ENCODE measurements at places on chromosomes 2 and 18.

DNA sequence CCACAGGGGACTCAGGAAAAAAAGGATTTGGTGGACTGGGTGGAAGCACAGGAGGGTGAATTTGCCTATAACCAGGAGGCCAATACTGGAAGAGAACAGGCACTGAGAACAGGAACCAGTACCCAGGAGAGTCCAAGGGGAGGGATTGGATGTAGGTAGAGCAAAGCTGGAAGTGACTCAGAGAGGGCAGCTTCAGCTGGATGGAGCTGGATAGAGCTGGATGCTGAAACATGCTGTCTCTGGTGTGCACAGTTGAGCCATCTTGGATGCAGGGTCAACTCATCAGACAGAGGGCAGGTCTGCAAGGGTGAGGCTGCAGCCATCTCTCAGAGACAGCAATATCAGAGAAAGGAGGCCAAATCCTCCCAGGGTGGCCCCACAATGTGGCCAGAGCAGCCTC lies 134.0 kb downstream of the GALNT14 start:
- no peak for DNase-seq

DNA sequence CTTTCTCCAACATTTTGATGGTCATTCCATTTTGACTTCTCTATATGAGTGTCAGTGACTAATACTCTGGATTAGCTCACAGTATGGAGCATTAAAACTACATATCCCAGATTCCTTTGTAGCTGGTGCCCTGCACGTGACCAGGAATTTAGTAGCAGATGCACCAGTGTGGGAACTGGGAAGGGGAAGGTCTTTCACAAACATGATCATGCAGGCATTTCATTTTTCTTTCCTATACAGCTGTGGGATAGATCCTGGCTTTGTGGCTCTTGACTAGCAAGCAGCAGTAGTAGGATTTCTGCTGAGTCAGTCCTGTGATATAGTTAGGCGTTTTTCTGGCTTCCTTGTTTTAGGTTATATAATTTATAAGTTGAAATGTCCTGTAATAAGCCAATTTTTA lies 971.0 kb upstream of the CDH2 start:
- no peak for DNase-seq

DNA sequence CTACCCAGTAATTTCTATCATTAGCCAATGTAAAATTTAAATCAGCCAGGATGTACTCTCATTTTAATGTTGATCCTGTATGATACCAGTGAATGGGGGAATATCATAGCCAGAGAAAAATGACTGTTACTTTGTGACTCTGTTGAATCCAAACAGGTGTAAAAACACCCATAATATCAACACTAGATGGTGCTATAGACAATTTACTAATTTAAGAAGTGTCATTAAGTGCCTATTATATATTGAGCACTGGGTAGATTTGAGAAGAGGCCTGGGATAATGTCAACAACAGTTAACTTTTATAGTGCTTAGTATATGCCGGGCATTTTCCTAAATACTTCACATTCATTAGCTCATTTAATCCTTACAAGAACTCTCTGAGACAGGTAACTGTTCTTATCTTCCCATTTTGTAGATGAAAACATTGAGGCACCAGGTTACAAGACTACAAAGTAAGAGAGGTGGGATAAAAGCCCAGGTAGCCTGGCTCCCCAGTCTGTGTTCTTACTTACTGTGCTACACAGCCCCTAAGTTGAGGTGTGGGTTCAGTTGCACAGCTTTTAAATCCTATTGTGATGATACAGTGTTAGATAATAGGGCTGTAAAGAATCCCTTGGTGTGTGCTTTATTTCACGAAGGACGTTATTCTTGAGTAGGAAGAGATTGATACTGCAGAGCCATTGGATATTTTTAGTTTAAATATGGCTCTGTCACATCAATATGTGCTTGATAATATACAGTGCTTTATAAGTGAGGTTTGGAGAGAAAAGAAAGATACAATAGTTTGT lies 325.5 kb downstream of the AGPS start:
- DNase-seq, result no peak

DNA sequence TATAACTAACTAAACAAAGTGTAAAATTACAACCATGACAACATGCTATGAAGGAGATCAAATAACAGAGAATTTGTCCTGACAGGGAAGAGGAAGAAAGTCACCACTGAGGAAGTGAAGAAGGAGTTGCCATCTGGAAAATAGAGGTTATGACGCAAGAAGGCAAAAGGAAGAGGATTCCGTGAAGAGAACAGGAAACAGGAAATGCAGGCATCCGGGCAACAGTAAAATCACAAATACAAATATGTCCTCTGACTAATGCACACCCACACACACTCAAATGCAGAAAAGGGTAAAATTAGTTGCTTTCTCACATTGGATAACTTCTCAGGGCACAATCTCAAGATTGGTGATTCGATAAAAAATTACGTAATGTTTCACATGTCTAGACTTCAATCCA lies 278.4 kb downstream of the TMX3 start:
- DNase-seq, result no peak

- no peak for DNase-seq
Observed at GRCh38 chr18:56383349-56383748, 255.0 kb downstream of the TXNL1 start.

- DNase-seq, result no peak
Observed at GRCh38 chr2:238379096-238379810, 47.5 kb upstream of the ASB1 start.

DNA sequence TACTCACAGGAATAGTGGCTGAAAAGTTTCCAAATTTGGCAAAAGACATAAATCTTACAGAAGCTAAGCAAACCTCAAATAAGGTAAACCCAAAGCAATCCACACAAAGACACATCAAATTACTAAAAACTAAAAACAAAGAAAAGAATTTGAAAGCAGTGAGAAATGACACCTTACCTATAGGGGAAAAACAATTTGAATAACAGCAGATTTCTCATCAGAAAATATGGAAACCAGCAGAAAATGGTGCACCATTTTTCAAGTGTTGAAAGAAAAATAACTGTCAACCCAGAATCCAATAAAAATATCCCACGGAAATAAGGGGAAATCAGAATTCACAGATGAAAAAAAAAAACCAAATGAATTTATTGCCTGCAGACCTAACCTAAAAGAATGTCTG lies 138.6 kb downstream of the PIGN start:
- DNase-seq, result no peak

DNA sequence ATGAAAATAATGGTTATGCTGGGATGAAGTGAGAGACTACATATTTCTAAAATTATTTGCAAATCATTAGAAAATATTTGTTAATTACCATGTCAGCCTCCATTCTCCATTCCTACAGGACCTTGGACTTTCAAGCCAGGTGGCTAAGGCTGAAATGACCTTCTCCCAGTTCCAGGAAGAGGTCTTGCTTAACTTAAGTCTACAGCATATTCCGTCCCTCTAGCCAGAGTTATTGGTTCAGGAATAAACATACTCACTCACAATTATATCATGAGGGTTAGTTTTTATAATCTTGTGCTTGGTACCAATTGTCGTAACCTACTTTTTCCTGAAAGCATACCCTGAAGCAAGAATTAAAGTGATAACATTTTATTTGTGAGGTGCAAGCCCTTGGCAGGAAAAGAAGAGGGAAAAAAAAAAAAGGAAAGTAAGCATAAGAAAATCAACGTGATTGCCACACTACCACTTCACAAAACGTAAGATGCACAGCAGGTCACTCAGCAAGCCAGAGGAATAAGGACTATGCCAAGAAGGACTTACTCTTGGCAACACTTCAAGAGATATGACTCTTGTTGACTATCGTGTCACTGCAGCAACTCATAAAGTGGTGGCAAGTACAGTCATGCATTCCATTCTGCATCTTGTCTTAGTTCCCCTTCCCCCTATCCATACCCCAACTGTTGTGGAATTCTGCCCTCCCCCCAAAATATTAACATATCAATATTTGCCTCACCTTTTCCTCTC lies 479.1 kb downstream of the MBD2 start:
- DNase-seq, result no peak

GRCh38 chr2:231890896-231891513 lies 35.2 kb downstream of the NPPC start:
- DNase-seq, result no peak

- no peak for DNase-seq
Observed at GRCh38 chr2:205193836-205194228, 488.5 kb upstream of the NRP2 start.

GRCh38 chr2:202072226-202072625 lies 829 bp upstream of the KIAA2012 start:
- DNase-seq, result no peak

Measured in stimulated activated CD4-positive, alpha-beta T cell treated with anti-CD3 and anti-CD28 coated beads, Interleukin-1b, Interleukin-23, amount 100 ng/mL, for 1 hour (primary cell).